ENCODE measurements at places on chromosomes 11 and 22. TPM values are rescaled to one million over a fixed set of nuclear protein-coding genes. Genes with fewer than 3 reads are reported as not detected.

The TBX10 gene
- 0.41 TPM for total RNA-seq

The ISX gene
- total RNA-seq = not detected

The NFAM1 gene
- total RNA-seq = 2.9 TPM

The PKDREJ gene
- total RNA-seq = 0.08 TPM

The IL17REL gene
- total RNA-seq = not detected

The MPST gene
- 58.4 TPM for total RNA-seq

The E2F8 gene
- total RNA-seq = 1.7 TPM

The CTSD gene
- 957 TPM for total RNA-seq

The RHOD gene
- total RNA-seq = 62.5 TPM

The SCUBE1 gene
- total RNA-seq = 0.89 TPM

The TRIM51 gene
- total RNA-seq = not detected

The DCHS1 gene
- total RNA-seq = 10.7 TPM

The IL18 gene
- 1.8 TPM for total RNA-seq

The TMPRSS4 gene
- total RNA-seq = not detected

The P2RX6 gene
- 2.8 TPM for total RNA-seq

The RIMBP3C gene
- total RNA-seq = not detected
